ENCODE measurements at places on chromosomes 6 and 20.

- H3K36me3 ChIP-seq, result peaks cover 28% of the 10 kb centered on the region
- H3K4me1 ChIP-seq, result no peaks in the 10 kb centered on the region
Measured at GRCh38 chr6:169641461-169642085, 60.3 kb downstream of the WDR27 start.

DNA sequence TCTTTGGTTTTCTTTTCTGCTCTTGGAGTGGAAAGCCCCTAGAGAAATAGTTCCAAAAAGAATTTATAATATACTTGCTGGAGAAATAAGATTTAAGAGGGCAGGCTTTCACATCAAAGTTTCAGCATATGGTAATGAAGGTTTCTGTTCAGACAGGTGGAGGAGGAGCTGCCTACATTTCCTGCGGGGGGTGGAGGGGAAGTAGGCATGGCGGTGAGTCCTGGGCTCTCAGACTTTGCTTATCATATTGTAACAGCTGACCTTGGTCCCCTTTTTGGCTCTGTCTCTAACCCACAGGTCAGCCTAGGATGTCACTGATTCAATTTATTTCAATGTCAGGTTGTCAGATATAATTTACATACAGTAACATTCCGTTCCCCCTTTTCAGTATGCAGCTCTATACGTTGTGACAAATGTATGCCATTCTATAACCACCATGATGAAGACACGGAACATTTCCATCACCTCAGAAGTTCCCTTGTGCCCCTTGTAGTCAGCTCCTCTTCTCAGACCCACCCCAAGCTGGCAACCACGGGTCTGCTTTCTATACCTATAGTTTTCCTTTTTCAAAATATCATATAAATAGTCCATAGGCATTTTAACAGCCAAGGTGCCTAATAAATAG, 77.6 kb upstream of the GGTLC1 start:
- H3K4me3 ChIP-seq, result peak overlapping the region; percentile 2
- H3K27ac ChIP-seq, result no peak overlapping the region
- H3K27me3 ChIP-seq, result no peaks in the 10 kb centered on the region
- ATAC-seq, result no peak
- H3K36me3 ChIP-seq, result no peaks in the 10 kb centered on the region
- H3K4me1 ChIP-seq, result peaks cover 6% of the 10 kb centered on the region

DNA sequence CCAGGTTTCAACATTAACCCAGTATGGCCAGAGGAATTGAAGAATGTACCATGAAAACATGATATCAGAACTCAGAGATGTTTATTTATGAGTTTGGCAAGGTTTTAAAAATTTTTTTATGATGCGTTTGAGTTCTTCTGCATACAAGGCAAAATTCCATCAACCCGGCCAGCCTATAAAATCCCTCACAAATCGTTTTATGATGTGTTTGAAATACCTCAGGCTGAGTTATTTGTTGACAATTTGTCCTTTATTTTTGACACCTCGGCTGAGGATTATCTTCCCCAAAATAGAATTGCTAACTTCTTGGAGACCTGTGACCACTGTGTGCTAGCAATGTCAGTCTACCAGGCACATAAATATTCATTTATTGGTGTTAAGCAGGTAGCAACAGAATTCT, 91.9 kb upstream of the SLC24A3 start:
- peaks cover 9% of the 10 kb centered on the region for H3K27me3 ChIP-seq
- H3K4me1 ChIP-seq, result no peaks in the 10 kb centered on the region
- H3K27ac ChIP-seq, result no peak overlapping the region
- no peaks in the 10 kb centered on the region for H3K36me3 ChIP-seq
- no peak overlapping the region for H3K4me3 ChIP-seq
- ATAC-seq, result no peak

DNA sequence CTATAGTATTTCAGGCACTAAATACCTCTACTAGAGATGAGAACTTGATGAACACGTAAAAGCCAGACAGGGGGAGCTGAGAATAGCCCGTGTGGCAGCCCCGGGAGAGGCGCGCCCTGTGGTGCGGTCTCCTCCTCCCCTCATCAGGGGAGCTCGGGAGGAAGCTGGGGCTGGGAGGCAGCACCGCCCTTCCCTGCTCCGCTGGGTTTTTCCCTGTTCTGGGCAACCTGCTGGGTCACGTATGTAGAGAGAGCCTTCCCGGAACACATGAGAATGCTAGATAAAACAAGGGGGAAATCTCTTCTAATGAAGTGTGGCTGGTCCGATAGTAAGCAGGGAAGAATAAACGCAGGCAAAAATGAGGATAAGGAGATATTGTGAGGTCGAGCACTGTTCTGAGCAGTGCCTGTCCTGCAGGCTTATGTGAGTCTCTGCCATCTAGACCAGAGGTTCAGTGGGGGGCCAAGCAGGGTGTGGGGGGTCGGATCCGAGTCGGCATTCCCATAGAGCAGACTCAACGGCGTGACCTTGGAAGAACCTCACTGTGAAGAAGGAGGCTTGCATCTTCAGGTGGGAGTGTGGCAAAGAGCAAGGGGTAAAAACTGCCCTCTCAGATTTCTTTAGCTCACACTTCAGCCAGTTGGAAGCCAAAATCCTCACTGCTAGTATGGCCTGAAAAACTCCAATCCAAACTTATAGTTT, 13.4 kb upstream of the RPS6KA2 start:
- peaks cover 53% of the 10 kb centered on the region for H3K27me3 ChIP-seq
- no peak overlapping the region for H3K27ac ChIP-seq
- no peaks in the 10 kb centered on the region for H3K36me3 ChIP-seq
- peaks cover 33% of the 10 kb centered on the region for H3K4me1 ChIP-seq
- H3K4me3 ChIP-seq, result no peak overlapping the region

DNA sequence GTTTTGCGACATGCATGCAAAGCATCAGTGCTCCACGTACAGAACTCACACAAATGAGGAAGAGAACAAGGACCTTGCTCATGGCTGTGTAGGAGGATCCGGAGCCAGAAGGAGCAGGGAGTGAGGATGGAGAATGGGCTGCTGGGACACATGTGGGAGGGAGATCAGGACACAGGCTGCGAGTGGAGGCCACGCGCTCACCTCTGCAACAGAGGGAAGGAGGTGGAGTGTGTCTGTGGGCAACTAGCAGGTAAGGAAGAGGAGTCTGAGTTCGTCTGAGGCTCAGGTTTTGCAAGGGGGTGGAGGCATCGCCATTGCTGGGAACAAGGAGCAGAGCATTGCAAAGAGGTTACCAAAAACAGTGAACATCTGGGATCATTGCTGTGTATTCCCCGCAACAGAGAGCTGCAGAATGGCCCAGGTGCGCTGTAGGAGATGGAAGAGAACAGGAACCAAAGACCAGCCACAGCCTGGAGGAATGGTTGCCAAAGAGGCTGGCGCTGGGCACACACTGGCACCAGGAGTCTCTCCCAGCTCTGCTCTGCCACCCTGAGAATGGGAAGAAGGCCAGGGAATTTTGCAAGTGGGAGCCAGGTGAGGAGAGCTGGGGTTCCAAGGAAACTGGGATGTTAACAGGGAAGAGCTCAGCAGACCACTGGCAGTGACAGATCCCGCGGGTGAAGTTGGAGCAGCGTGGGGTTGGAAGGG, 90.0 kb upstream of the RPS6KA2 start:
- no peak for ATAC-seq
- H3K27ac ChIP-seq, result no peak overlapping the region
- H3K36me3 ChIP-seq, result no peaks in the 10 kb centered on the region
- no peaks in the 10 kb centered on the region for H3K4me1 ChIP-seq
- no peaks in the 10 kb centered on the region for H3K27me3 ChIP-seq

GRCh38 chr6:151805286-151805840, 2.1 kb upstream of the ESR1 start:
- no peak overlapping the region for H3K27ac ChIP-seq
- H3K27me3 ChIP-seq, result peaks cover 45% of the 10 kb centered on the region
- no peak for ATAC-seq
- H3K36me3 ChIP-seq, result no peaks in the 10 kb centered on the region

GRCh38 chr20:4729265-4729664, 7.6 kb downstream of the PRND start:
- no peak overlapping the region for H3K4me3 ChIP-seq
- peaks cover 9% of the 10 kb centered on the region for H3K27me3 ChIP-seq
- peak overlapping the region; percentile 15 for H3K27ac ChIP-seq

DNA sequence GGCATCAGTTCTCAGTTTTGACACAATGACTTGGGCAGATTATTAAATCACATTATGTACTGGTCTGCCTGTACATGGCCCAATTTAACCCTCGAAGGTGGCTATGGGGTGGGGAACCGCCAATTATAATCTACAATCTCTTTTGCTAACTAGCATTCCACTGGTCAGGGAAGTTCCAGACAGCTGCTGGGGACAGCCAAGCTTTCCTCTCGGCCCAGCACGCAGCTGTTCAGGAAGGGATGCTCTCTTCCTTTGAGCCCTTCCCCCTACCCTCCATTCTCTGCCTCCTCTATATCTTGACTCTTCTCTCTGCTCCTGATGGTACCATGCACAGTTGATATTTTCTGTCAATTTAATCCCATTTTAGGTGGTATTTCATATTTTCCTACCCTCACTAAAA, 233.5 kb upstream of the AGPAT4 start:
- no peak for ATAC-seq
- peaks cover 4% of the 10 kb centered on the region for H3K36me3 ChIP-seq
- no peak overlapping the region for H3K4me3 ChIP-seq
- no peaks in the 10 kb centered on the region for H3K4me1 ChIP-seq

DNA sequence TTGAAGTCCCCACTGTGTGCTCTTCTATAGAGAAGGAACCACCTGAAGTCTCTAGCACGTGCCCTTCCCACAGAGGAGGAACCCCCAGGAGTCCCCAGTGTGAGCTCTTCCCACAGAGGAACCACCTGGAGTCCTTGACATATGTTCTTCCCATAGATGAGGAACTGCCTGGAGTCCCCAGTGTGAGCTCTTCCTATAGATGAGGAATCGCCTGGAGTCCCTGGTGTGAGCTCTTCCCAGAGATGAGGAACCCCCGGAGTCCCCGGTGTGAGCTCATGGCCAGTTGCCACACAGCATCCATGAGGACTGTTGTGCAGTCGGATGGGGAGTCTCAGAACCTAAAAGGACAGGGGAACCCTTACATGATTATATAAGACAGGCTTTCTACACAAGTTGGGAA, 158.1 kb upstream of the THBS2 start:
- no peaks in the 10 kb centered on the region for H3K4me1 ChIP-seq
- peaks cover 29% of the 10 kb centered on the region for H3K27me3 ChIP-seq
- ATAC-seq, result no peak
- no peak overlapping the region for H3K4me3 ChIP-seq
- H3K36me3 ChIP-seq, result no peaks in the 10 kb centered on the region
- H3K27ac ChIP-seq, result no peak overlapping the region

GRCh38 chr20:47854687-47855212, 69.5 kb upstream of the SULF2 start:
- H3K27me3 ChIP-seq, result peaks cover 23% of the 10 kb centered on the region
- no peak overlapping the region for H3K4me3 ChIP-seq
- H3K36me3 ChIP-seq, result no peaks in the 10 kb centered on the region
- H3K27ac ChIP-seq, result no peak overlapping the region
- no peak for ATAC-seq

GRCh38 chr20:34637245-34638038, 39.5 kb downstream of the PIGU start:
- no peak for ATAC-seq
- no peaks in the 10 kb centered on the region for H3K27me3 ChIP-seq
- no peak overlapping the region for H3K4me3 ChIP-seq

GRCh38 chr6:34383161-34383631, 9.3 kb downstream of the NUDT3 start:
- no peak for ATAC-seq
- no peak overlapping the region for H3K27ac ChIP-seq
- no peaks in the 10 kb centered on the region for H3K27me3 ChIP-seq
- H3K36me3 ChIP-seq, result peaks cover 12% of the 10 kb centered on the region

GRCh38 chr6:26355366-26355765, 9.6 kb upstream of the BTN3A2 start:
- H3K27ac ChIP-seq, result no peak overlapping the region
- ATAC-seq, result no peak
- H3K36me3 ChIP-seq, result no peaks in the 10 kb centered on the region

GRCh38 chr20:5510446-5510845, 193.7 kb upstream of the PROKR2 start:
- H3K27ac ChIP-seq, result no peak overlapping the region
- no peaks in the 10 kb centered on the region for H3K36me3 ChIP-seq
- no peak for ATAC-seq
- H3K4me1 ChIP-seq, result no peaks in the 10 kb centered on the region
- no peaks in the 10 kb centered on the region for H3K27me3 ChIP-seq

GRCh38 chr20:61166324-61166723, 85.7 kb upstream of the CDH4 start:
- no peaks in the 10 kb centered on the region for H3K4me1 ChIP-seq
- H3K27me3 ChIP-seq, result no peaks in the 10 kb centered on the region
- no peaks in the 10 kb centered on the region for H3K36me3 ChIP-seq
- no peak for ATAC-seq
- no peak overlapping the region for H3K4me3 ChIP-seq

DNA sequence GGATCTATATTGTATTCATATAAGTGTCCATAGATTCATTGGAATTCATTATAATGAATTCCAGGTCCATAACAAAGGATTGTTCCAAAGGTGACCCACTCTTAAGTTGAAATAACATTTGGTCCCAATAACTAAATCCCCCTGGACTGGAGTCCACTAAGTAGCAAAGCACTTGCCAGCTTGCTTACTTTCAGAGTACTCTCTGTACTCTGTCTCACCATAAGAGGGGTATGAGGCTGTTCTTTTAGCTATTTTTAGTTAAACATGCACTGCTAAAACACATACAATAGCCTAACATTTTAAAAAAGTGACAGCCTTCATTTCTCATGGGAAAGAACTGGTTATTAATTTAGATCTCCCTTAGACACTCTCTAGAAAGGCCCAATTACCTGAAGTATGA, 16.7 kb upstream of the ARHGAP18 start:
- H3K36me3 ChIP-seq, result no peaks in the 10 kb centered on the region
- no peak overlapping the region for H3K27ac ChIP-seq

DNA sequence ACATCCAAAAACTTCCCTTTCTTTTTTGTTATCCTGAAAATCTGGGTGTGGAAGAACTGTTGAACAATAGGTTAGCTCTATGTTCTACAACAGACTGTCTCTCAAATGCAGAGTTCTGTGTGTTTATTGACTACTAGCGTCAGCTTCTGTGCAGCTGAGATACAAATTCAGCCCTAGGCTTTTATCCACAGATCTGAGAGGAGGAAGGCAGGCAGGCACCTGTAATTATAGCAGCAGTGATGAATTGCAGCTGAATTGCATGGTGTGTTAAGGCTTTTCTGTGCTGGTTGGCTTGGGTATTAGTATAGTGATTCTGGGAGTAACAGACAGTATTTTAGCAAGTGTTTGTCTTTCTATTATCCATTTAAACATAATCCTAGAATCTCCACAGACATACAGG, 24.4 kb downstream of the GRIK2 start:
- no peak overlapping the region for H3K4me3 ChIP-seq
- H3K4me1 ChIP-seq, result no peaks in the 10 kb centered on the region
- H3K27ac ChIP-seq, result no peak overlapping the region
- no peak for ATAC-seq

- ATAC-seq, result peak; percentile 86
- H3K27ac ChIP-seq, result peak within 1 kb of the TSS; percentile 23
- peak within 1 kb of the TSS; percentile 76 for H3K4me3 ChIP-seq
- H3K27me3 ChIP-seq, result peaks cover 28% of the 10 kb centered on the region
- no peaks in the 10 kb centered on the region for H3K36me3 ChIP-seq
Measured at GRCh38 chr6:43769526-43770371, at the start of gene VEGFA. VEGFA (plus strand) TSS chr6:43770211.
